M059J (cell line): ENCODE measurements at places on chromosomes 13 and 19.

- no peak for DNase-seq
Observed at GRCh38 chr13:71828117-71828516, 38.9 kb downstream of the DACH1 start.

DNA sequence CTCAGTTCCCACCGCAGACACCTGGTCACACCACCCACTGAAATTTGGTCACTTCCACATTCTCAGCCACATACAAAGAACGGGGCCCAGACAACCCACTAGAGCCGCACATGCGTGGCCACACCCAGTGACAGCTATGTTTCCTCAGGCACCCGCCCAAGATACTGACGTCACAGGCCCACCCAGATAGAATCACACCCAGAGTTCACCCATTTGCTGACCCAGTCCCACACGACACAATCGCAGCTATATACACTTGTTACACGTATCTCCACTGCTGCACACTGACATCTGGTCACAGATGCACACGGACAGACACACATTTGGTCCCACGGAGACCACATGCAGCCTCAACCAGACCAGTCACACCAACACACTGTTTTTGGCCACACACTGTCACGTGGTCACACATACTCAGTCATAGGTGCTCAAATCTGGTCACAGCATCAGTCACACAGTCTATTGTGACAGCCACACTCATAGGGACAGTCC lies 2.9 kb downstream of the NUMBL start:
- DNase-seq, result no peak

DNA sequence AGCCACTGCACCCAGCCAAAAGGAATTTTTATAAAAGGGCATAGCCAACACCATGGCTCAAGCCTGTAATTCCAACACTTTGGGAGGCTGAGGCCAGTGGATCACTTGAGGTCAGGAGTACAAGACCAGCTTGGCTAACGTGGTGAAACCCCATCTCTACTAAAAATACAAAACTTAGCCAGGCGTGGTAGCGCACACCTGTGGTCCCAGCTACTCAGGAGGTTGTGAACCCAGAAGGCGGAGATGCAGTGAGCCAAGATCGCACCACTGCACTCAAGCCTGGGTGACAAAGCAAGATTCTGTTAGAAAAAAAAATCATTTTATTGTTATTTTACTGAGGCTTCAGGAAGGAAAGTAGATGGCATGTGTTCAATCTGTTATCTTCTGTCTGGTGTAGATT lies 31.3 kb upstream of the FOXO1 start:
- no peak for DNase-seq

DNA sequence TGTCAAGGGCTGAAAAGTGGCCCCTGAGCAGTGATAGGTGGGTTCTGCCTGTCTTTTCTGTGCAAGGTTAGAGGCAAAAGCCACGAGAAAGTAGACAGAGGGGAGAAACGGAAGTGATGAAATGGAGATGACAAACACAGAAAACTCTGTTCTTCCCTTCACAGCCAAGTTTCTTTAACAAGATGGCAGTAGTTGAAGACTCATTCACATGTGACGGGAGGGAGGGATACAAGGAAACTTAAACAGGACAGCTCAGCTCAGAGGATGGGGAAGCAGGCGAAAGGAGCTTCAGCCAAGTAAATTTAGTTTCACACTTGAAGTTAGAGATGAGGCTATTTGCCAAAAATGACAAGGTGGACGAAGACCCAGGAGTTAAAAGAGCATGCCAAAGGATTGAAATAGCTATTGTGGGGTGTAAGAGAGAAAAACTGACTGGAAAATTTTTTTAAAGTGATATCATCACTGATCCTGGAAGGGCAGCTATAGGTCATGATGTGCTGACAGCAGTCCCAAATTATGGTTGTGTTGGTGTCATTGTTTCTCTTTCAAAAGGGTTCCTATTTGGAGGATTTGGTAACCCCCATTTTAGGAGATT lies 347.9 kb downstream of the EFNB2 start:
- DNase-seq, result no peak

- DNase-seq, result peak; percentile 8
Observed at GRCh38 chr13:100987948-100988347, 313.4 kb upstream of the TMTC4 start.

DNA sequence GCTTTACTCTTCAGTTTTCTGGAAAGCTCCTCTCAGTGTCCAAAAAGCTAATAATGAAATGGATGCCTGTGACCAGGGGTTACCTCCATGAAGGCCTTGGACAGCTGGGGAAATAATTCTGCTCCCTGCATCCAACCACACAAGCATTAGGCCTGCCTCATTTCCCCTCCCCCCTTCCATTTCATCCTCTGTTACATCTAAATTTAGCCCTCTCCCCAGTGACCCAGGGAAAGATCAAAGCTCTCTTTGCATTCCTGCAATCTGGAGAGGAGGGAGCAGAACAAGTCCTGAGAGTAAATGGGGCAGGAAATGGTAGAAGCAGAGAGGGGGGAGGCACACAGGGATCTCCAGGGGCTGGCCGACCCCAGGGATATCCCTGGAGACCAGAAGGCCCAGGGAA lies 452.7 kb downstream of the TSHZ3 start:
- DNase-seq, result no peak

- DNase-seq, result no peak
Observed at GRCh38 chr13:111484959-111485358, 164.5 kb downstream of the TEX29 start.

DNA sequence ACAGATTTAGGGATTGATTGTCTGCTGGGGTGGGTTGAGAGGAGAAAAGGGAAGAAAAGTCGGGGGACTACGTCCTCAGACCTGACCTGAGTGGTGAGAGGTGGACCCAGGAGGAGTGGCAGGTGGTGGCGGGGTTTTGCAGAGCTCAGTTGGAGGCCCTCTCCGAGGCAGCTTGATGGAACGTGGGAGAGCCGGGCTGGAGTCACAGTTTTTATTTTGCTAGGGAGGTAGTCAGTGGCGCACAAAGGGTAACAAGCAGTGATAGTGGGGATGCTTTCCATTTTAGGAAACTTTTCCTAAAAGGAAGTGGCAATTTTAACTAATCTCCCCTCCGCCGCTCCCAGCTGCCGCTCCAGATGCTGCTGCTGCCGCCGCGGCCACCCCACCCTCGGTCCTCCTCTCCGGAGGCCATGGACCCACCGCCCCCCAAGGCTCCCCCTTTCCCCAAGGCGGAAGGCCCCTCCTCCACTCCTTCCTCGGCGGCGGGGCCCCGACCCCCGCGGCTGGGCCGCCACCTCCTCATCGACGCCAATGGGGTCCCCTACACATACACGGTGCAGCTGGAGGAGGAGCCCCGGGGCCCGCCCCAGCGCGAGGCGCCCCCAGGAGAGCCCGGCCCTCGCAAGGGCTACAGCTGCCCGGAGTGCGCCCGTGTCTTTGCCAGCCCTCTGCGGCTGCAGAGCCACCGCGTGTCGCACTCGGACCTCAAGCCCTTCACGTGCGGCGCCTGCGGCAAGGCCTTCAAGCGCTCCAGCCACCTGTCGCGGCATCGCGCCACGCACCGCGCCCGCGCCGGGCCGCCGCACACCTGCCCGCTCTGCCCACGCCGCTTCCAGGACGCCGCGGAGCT lies 1.1 kb upstream of the ZNF581 start:
- peak; percentile 38 for DNase-seq

DNA sequence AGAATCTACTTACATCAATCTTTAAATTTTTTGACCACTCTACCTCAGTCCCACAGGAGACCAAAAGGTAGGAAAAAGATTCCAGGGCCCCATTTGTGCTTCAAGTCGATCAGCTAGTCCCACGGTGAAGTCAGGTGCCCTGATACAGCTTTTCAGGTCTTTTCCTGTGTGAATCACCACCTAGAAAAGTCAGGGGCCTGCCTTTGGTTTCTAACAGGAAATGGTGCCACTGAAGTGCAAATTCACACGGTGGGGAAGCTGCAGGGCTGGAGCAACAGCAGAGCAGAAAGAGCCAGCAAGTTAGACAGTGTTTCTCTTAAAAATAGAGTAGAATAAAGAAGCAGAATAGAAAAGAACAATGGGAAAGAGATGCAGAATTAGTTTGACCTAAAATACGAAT lies 107.5 kb downstream of the KLF12 start:
- peak; percentile 39 for DNase-seq

GRCh38 chr13:52832313-52832712 lies 16.1 kb downstream of the PCDH8 start:
- DNase-seq, result no peak

DNA sequence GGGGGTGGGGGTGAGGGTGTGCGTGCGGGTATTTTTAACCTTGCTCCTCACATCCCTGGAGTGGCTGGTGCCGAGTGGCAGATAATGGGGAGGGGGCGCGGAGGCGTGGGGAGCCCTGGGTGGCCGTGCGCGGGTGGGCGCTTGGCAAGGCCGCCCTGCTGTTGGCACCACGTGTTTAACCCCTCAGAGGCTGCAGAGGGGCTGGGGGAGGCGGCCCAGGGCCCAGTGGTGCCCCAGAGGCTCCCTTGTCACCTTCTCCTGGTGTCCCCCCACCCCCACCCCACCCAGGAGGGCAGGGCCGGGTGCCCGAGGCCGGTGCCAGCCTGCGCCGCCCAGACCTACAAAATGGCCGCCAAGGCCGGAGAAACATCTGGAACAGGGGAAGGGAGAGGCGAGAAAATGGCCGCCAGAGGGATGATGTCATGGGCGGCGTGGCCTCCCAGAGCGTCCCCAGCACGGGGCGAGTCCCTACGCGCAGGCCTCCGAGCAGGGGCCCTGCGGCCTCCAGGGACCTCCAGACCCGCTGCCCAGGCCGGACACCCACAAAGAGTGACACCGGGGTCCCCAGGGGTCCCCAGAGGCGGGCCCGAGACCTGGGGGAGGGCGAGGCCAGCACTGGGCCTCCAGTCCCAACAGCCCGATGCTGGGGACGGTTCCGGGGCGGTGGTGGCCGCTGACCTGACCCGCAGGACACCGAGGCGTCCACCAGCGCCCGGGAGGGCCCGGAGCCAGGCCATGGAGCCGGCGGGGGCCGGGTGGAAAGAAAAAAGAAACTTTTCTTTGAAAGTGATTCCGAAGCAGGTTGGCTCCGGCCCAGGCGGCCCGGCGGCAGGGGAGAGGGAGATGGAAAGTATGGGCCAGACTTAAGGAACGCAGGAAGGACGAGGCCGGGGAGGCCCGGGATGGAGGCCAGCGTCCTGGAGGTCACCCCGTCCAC lies 38.2 kb downstream of the NFIC start:
- peak; percentile 29 for DNase-seq

- no peak for DNase-seq
Observed at GRCh38 chr13:77172650-77173049, 145.7 kb upstream of the FBXL3 start.

- DNase-seq, result no peak
Observed at GRCh38 chr19:4594201-4594600, 34.7 kb upstream of the SEMA6B start.

- DNase-seq, result no peak
Observed at GRCh38 chr19:18710186-18710585, 26.7 kb downstream of the CRTC1 start.

GRCh38 chr13:80339912-80340650 lies 845 bp downstream of the SPRY2 start:
- peak; percentile 50 for DNase-seq

DNA sequence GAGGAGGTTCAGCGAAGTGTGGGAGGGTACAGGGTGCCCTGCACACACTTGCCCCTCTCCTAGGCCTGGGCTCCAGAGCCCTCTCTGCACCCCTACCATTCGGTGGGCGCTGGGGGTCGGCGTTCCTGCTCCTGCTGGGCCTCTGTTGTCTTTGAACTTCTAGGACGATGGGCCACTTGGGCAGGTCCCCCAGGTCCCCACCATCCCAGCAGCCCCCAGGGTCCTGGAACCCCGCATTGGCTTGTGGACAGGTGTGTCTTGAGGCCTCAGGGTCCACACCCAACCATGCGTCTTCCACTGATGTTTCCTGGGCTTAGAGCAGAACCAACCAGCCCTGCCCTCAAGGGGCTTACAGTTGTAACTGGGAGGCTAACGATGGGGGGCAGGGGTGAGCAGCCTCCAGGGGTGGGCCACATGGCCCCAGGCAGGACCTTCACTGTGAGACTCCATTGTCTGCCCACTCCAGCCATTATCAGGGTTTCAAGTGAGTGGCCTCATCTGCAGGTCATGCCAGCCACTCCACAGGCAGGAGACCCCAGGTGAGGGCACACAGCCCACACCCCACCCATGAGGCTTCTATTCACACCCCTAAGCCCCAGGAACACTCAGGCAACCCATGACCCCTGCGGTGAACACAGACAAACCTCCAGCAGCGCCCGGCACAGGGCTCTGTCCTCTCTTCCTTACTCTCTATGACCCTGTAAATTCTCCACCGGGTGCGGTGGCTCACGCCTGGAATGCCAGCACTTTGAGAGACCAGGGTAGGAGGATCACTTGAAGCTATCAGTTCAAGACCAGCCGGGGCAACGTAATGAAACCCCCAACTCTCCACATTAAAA lies 2.0 kb upstream of the KLF16 start:
- DNase-seq, result no peak
